ENCODE measurements at places on chromosomes 5 and 9.

GRCh38 chr5:66307647-66308241, 163.6 kb downstream of the SREK1 start:
- no peak for DNase-seq

GRCh38 chr5:76522103-76522935, 100.9 kb downstream of the F2RL2 start:
- no peak for DNase-seq

GRCh38 chr9:100819980-100820379, 208.5 kb upstream of the PLPPR1 start:
- no peak for DNase-seq

- DNase-seq = no peak
Measured at GRCh38 chr5:5652181-5652580, 229.7 kb downstream of the ICE1 start.

- DNase-seq = no peak
Measured at GRCh38 chr9:111186021-111186530, 143.9 kb downstream of the OR2K2 start.

DNA sequence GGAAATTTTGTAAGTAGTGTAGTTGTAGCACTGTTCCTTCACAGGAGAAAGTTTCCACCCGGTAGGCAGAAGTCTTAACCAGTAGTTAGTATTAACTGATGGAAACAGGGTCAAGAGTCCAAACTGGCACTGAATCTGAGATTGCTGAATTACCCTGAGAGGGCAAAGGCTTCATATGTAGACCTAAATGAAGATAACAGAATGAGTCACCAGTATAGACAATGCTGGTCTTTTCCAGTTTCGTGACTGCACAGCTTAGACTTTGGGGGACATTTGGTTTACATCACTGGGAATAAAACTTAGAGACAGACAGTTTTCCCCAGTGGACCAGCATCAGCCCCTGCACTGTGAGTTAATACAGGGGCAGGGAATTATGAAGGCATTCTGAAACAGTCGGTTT, 60.5 kb downstream of the PCSK5 start:
- no peak for DNase-seq

DNA sequence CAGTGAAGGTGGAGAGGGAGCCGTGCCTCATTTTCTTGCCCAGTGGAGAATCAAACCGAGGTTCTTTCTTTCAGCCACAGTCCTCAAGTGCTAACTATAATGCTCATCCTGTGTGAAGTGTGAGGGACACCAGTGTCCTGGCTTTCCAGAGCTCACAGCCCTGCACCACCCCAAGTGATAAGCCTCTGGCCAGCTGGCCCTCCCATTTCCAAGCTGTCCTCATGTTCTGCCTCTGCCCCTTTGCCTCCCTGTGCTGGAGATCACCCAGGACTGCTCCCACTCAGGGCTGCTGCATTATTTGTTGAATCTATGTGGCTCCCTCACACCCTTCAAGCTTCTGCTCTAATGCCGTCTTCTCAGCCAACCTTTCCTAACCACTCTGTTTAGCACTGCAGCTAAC, 224.5 kb upstream of the TUT7 start:
- no peak for DNase-seq

DNA sequence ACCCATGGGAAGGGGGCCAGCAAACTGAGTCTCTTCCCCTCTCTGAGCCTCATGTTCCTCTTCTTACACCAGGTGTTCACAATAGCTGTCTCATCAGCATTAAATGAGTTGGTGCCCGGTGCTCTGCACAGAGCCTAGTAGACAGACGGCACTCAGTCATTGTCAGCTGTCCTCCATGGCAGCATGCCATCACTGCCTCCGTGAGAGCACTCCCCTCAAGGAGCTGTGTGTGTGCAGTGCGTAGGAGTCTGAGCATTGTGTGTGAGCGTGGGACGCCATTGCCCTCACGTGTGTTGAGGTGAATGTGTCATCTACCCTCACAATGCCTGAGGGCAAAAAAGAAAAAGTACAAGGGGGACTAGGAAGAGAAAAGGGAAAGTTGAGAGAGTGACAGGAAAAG, 536.5 kb downstream of the CDK5RAP2 start:
- DNase-seq = no peak

GRCh38 chr9:108339251-108339650, 516.5 kb downstream of the ACTL7B start:
- no peak for DNase-seq

DNA sequence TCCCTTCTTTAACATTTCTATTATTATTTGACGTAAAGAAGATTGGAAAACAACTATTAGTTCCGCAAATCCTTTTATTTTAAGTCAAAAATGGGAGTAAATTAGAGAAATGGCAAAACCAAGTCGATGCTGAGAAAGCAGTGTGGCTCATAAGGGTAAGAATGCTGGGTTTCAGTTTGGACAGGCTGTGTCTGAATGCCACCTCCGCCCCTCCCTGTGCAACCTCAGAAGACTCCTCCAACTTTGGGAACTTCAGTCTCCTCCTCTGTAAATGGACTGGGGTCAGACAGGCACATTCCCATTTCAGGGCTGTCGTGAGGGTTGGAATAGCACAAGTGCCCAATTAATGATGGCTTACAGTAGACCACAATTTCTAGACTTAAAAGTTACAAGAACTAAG, 154.0 kb downstream of the GABBR2 start:
- no peak for DNase-seq

DNA sequence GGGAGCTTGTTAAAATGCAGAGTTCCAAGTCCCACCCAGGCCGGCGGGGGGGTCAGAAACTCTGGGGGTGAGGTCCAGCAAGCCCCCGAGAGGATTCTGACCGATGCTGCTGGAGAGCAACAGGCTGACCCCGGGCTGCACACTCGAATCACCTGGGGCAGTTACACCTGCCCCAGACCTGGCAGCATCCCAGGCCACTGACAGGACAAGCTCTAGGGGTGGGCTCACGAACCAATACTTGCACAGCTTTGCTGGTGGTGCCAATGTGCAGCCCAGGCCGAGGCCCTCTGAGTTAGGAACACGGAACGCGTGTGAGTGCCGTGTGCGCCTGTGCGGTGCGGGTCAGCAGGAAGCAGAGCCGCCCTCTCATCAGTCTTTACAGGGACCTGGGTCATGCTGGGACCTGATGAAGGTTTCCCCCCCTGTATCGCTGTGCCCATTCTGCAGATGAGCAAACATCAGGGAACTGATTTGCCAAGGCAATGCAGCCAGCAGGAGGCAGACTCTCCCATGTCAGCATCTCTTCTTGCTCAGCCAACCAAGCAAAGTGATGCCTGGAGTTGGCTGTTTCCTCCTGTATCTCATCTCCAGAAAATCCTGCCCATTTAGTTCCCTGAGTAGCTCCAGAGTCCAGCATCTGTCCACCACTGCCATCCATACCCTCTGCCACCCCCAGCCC, 16.3 kb downstream of the FAM163B start:
- DNase-seq = no peak

DNA sequence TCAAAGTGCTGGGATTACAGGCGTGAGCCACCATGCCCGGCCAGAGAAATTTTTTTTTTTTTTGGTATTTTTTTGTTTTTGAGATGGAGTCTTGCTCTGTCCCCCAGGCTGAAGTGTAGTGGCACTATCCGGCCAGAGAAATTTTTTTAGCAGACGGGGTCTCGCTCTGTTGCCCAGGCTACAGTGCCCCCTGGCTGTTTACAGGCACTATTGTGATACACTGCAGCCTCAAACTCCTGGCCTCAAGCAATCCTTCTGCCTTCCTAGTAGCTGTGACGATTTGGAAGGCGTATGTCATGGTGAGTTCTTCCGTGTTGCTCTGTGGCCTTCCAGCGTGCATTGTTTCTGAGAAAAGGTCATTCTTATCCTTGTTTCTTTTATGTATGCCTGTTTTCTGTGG, 47.5 kb downstream of the CNOT6 start:
- DNase-seq = no peak

DNA sequence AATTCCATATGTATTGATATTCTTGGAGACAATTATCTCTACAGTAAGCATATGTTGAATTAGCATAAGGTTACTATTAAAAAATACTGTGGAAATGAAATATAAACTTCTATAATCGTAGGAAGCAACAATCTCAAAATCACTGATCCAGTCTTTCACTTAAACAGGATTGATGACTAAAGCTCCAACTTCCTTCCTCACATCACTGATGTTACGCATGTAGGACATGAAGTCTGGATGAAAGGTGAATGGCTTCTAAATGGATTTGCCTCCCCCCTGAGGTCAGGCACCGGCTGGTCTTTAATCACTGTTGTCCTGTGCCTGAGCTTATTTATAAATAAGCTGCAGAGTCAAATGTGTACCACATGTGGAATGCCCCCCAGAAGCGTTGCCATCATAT, 157.1 kb upstream of the NFIB start:
- no peak for DNase-seq

GRCh38 chr5:142644640-142645361, 41.1 kb downstream of the FGF1 start:
- DNase-seq = no peak

DNA sequence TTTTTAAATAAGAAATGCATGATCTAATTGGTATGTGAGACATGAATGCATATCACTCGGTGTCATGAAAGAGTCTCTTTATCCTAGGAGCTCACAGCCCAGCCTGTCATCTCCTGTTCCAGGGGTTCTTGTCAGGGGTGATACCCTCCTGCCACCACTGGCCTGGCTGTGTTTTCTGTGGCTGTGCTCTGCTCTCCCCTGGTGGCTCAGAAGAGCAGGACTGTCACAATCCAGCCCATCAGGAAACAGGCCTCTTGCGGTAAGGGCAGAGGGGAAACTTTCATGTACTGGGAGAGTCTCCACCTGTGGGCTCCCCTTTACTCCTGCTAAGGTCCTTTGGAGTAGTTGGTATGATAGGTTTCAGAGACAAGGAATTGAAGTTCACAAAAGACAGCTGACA, 240.2 kb upstream of the GLRA1 start:
- DNase-seq = no peak

- no peak for DNase-seq
Measured at GRCh38 chr9:129624947-129625346, 1.0 kb upstream of the NTMT1 start.

DNA sequence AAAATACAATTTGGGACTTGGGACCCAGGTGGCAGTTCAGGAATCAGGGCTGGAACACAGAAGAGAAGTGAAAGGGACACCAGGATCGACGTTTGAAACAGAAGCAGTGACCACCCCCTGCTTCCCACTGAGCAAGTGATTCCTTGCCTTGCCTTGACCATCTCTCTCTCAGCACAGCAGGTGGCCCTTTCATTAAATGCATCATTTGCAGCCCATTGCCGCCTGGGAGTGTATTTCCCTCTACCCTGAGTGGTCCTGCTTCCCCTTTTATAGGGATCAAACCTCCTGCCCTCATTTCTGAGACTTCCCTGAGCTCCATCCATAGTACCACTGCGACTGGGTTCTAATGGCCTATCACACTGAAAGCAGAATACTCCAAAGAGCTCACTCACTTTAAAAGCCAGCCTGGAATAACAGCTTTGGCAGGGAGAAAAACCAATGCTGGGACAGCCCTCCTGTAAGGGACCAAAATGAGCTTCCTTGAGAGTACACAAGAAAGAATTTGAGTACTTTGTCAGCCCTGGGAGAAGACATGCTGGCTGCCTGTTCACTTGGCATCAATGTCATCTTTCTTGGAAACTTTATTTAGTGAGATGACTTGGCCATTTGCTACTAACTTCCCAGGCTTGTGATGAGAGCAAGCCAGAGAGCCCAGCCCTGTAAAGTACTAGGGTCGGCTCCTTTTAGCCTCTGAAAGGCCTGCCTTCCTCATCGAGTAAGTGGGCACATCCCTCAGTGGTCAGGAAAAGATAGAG, 149.7 kb downstream of the SLIT3 start:
- DNase-seq = no peak

DNA sequence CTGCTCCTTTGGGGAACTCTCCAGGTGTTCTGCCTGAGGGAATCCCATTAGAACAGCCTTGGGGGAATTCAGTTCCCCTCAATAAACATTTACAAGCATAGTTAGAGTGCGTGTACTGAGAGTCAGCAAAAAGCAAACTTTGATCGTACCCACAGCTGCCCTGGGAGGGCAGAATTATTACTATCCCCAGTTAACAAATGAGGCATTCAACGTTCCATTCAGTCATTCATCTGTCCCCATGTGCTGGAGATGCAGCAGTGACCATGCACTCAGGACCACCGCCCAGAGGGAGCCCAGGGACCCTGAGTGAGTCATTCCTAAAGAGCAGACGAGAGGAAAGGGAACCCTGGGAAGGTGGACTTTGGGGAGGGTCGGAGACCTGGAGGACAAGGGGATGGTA, 19.1 kb upstream of the TTLL11 start:
- DNase-seq = no peak

- DNase-seq = no peak
Measured at GRCh38 chr9:93620041-93620506, 43.7 kb downstream of the PHF2 start.

DNA sequence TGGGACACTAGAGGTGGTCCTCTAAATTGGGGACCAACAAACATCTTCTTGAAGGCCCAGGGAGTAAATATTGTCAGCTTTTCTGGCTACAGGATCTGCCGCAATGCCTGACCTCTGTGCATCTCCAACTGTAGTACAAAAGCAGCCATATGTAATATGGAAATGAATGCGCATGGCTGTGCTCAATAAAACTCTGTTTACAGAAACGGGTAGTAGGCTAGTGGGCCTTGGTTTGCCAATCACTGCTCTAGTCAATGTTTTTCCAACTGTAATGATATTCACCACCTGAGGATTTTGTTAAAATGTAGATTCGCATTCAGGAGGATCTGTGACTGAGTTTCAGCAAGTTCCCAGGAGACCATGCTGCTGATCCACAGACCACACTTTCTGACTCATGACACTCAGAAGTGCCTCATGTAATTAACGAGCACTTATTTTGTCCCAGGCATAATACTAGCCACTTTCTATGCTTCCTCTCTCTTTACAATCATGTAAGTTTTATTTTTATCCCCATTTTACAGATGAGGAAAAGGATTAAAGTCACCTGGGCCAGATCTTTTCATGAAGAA, 96.9 kb downstream of the MED27 start:
- DNase-seq = no peak

GRCh38 chr5:153080940-153081339, 409.5 kb upstream of the GRIA1 start:
- DNase-seq = no peak

- DNase-seq = no peak
Measured at GRCh38 chr5:168946363-168946762, 354.6 kb downstream of the SLIT3 start.

DNA sequence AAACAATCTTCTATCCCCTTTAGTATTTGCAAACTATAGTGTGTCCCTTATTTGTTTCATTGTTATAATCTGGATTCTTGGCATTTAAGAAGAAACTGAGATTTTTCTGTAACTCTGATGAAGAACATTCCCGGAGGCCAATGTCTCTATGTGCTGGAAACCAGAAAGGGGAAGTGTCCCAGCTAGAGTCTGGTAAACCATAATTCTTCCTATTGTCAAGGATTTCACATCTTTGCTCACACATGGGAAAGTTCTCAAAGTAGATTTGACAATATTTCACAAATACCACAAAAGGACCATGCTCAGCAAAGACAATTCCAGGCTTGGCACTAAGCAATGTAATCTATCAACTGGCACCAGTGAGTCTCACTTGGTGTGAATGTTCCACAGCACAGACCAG, 146.8 kb downstream of the MUSK start:
- no peak for DNase-seq

GRCh38 chr5:18660511-18660910, 1026.3 kb downstream of the TAF11L14 start:
- DNase-seq = no peak
